ENCODE measurements at places on chromosomes 6 and 20.

- no peaks in the 10 kb centered on the region for H3K36me3 ChIP-seq
- no peak overlapping the region for H3K4me3 ChIP-seq
- H3K27ac ChIP-seq: no peak overlapping the region
- H3K4me1 ChIP-seq: no peaks in the 10 kb centered on the region
Observed at GRCh38 chr6:10151144-10151915, 263.5 kb downstream of the TFAP2A start.

DNA sequence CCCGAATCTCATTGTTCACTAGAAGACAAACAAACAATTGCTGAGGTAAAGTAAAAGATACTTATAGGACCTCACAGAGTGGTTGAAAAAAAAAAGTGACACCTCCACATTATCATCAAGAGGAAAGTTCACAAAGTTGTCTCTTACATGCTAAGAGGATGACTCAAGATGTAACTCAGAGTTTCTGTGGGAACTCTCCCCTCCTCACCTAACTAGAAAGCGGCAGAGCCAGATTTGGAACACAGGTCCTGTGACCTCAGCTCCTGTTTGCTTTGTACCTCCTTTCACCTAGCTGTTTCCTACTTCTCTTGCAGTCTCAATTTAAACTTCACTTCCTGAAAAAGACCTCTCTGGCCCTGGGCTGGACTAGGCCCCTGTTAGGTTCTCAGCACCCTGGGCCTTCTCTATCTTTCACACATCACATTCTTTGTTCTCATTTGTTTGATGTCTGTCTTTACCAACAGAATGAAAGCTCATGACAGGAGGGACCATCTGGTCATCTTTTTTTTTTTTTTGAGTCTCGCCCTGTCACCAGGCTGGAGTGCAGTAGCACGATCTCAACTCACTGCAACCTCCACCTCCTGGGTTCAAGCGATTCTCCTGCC, 60.8 kb downstream of the CD24 start:
- ATAC-seq: no peak
- no peaks in the 10 kb centered on the region for H3K4me1 ChIP-seq
- H3K4me3 ChIP-seq: no peak overlapping the region
- H3K27me3 ChIP-seq: no peaks in the 10 kb centered on the region
- no peaks in the 10 kb centered on the region for H3K36me3 ChIP-seq

DNA sequence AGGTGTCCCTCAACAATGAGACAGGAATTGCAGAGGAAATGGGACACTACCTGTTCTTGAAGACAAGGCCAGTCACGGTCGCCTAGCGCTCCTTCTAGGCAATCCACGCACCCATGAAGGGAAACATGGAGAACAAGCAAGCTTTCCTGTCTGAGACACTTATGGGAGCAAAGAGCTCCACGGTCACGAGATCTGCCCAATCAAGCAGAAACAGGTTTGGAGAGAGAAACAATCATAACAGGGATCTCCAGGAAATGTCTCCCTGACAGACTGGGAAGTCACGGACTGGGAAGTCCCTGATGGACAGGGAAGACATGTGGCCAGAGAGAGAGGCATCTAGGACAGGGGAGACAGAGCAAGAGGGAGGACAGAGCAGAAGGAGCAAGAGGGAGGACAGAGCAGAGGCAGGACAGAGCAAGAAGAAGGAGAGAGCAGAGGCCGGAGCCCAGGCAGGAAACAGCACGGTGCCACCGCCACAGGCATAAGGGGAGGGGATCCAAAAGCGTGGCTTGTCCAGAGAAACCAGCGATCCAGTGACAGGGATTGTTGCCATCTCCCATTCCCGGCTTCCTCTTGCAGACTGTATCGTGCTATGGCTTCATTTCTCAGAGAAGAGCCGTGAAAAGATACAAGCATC, 167.8 kb upstream of the ZNF337 start:
- no peak for ATAC-seq
- no peak overlapping the region for H3K4me3 ChIP-seq
- H3K4me1 ChIP-seq: peaks cover 77% of the 10 kb centered on the region
- no peaks in the 10 kb centered on the region for H3K36me3 ChIP-seq

- ATAC-seq: no peak
- no peaks in the 10 kb centered on the region for H3K27me3 ChIP-seq
- no peak overlapping the region for H3K27ac ChIP-seq
- no peak overlapping the region for H3K4me3 ChIP-seq
- no peaks in the 10 kb centered on the region for H3K4me1 ChIP-seq
Observed at GRCh38 chr6:85390105-85390728, 59.7 kb upstream of the NT5E start.

DNA sequence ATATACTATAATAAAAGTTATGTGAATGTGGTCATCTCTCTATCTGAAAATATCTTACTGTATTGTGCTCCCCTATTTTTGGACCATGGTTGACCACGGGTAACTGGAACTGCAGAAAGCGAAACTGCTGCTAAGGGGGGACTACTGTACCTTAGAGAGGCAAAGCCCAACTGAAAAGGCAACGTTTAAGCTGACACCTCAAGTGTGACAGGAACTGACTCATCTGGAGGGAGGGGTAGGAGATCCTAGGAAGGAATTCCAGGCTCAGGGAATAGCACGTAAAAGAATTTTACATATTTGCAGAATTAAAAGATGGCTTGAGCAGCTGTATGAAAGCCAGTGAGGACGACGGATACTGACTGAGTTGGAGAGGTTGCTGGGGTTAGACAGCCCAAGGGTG, 34.8 kb downstream of the ELOVL2 start:
- no peaks in the 10 kb centered on the region for H3K36me3 ChIP-seq
- ATAC-seq: no peak
- no peak overlapping the region for H3K4me3 ChIP-seq
- H3K4me1 ChIP-seq: peaks cover 14% of the 10 kb centered on the region
- H3K27ac ChIP-seq: no peak overlapping the region

GRCh38 chr6:43215066-43215465, 14.2 kb downstream of the DNPH1 start:
- H3K27me3 ChIP-seq: no peaks in the 10 kb centered on the region
- H3K27ac ChIP-seq: no peak overlapping the region
- ATAC-seq: no peak
- peaks cover 71% of the 10 kb centered on the region for H3K36me3 ChIP-seq
- no peaks in the 10 kb centered on the region for H3K4me1 ChIP-seq

DNA sequence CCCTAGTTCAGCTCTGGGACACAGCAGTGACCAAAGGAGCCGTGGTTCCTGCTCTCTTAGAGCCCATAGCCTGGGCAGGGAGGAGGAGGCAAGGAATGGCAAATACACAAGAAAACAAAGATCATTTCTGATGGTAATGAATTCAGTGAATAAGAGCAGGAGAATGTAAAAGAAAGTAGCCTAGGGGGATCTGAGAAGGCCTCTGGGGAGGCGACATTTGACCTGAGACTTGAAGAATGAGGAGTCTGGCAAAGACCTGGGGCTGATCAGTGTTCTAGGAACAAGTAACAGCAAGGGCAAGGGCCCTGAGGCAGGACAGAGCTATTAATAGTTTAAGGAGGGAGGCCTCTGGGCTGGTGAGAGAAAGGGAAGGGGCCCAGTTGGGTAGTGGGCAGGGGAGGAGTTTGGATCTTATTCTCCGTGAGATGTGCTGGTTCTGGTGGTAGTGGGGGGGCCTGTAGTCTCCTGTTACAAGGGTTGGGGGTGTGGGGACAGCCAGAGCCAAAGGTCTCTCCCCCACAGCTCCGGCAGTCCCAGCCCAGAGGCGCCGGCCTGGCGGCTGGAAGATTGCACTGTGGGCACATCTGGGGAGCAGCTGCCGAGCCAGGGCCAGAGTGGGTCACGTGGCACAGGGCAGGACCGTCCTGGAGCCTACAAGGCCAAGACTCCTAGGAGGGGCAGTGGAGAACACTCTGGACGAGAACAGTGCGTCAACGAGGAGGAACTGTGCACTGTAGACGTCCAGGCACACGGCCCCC, 9.3 kb upstream of the ID1 start:
- H3K27me3 ChIP-seq: no peaks in the 10 kb centered on the region
- H3K4me1 ChIP-seq: peaks cover 34% of the 10 kb centered on the region
- ATAC-seq: peak; percentile 94
- H3K4me3 ChIP-seq: no peak overlapping the region

GRCh38 chr6:111342913-111343312, 140.1 kb downstream of the REV3L start:
- no peak overlapping the region for H3K4me3 ChIP-seq
- H3K27me3 ChIP-seq: no peaks in the 10 kb centered on the region
- no peak for ATAC-seq
- H3K27ac ChIP-seq: no peak overlapping the region
- no peaks in the 10 kb centered on the region for H3K4me1 ChIP-seq

DNA sequence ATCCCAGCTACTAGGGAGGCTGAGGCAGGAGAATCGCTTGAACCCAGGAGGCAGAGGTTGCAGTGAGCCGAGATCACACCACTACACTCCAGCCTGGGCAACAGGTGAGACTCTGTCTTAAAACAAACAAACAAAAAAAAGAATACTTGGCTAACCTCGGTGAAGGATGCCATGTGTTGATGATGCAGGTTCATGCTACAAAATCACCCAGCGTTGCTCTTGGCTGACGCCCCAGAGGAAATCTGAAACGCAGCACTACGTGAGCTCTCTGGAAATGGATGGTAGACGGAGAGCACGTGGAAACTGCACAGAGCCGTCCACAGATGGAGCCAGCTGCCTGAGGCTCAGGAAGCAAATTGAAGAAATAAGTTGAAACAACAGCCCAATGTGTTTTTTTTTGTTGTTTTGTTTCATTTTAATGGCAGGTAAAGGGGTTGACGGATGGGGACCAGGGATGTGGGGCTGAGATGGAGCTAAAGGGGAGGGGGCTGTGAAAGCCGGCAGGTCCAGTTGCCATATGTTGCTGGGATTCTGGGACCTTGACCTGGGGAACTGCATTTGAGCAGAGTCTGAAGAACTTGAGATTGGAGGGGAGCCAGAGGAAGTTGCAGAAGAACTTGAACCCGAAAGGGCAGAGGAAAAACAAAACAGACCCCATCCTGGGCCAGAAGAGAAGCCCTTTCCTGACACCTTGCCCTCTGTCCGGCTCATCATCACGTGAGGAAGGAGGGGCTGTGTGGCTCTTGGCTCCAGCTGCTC, 12.8 kb upstream of the MANBAL start:
- peak overlapping the region; percentile 53 for H3K27ac ChIP-seq
- H3K27me3 ChIP-seq: peaks cover 4% of the 10 kb centered on the region
- ATAC-seq: peak; percentile 84
- peaks cover 7% of the 10 kb centered on the region for H3K4me1 ChIP-seq
- H3K36me3 ChIP-seq: no peaks in the 10 kb centered on the region
- H3K4me3 ChIP-seq: no peak overlapping the region
